Right lung (tissue), 10 donors: ENCODE measurements at places on chromosomes 1 and 21. TPM values are rescaled to one million over a fixed set of nuclear protein-coding genes. Genes with fewer than 3 reads are reported as not detected.

BCAS2 gene
- polyA plus RNA-seq, result 51.2 TPM

COL8A2 gene
- polyA plus RNA-seq, result 0.76 TPM

TSPAN2 gene
- 9.1 TPM for polyA plus RNA-seq

- DNase-seq, result no peak
Measured at GRCh38 chr1:25695771-25696311, 79.2 kb downstream of the MAN1C1 start.

- DNase-seq, result no peak
Measured at GRCh38 chr1:23617084-23617521, 57.8 kb upstream of the ID3 start.

GRCh38 chr1:178619042-178619927 is 105.8 kb upstream of the RALGPS2 start:
- DNase-seq, result no peak

- DNase-seq, result peak; percentile 60
Measured at GRCh38 chr1:2546515-2547209, 9.5 kb upstream of the TNFRSF14 start.

- no peak for DNase-seq
Measured at GRCh38 chr21:15820327-15820726, 90.5 kb downstream of the USP25 start.

DNA sequence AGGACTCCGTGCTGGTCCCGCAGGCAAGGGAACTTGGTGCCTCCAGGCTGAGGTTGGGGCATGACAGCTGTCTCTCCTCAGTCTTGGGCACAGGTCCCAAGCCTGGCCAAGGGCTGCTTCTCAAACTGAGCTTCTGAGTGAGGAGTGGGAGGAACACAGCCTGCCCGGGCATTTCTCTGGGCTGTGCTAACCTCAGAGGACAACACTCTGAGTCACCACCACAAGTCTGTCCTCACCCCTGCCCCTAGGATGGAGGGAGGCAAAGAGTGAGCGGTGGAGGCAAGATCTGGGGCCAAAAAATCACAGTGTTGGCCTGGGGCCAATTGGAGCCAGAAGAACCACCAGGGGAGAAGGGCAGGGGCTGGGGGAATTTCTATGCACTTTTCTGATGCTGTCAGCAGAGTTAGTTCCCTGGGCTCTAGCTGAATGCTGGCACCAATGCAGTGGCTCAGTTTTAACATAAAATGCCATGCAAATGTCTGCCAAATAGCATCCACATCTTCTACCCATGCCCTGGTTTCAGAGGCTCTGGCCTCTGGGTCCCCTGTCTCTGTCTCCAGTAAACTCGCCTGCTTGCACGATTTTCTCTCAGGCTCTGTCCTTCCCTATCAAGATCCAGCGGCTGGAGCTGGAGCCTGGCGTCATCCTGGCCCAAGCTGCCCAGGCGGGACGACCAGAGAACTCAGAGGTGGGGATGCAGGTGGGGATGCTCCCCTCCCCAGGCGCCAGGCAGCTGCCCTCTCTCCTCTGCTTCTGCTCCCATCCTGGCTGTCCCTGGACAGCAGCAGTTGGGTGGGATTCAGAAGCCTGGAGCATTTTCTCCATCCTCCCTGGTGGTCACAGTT is 11.0 kb upstream of the CDK18 start:
- peak; percentile 51 for DNase-seq

DNA sequence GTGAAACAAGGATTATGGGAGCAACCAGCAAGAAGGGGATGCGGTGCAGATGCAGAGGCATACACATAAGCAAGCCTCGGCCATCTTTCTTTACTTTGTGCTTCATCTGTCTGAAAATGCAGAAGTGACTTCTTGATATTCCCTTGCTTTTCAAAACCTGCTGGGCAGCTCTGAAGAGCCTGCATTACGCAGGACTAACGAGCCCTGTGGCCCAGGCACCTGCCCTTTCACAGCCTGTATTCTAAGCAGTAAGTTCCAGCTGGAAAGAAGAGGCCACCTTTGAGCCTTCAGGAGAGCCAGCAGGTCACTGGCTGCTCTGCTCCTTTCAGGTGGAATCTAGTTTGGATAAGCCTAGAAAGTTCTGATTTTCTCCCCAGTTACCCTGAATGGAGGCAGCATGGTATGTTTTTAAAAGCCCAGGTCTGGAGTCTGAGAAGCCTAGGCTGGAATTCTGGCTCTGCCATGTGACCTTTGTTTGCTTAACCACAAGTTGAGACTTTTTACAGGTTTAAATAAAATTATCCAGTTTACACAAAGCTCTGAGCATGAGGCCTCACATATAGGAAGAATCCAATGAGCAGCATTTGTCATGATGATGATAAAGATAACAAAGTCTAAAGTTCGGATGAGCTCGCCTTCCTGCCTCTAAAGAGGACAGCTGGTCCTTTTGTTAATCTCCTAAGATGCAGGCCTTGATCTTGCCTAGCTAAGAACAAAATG is 122.9 kb downstream of the UBR4 start:
- DNase-seq, result no peak

- DNase-seq, result no peak
Measured at GRCh38 chr1:172154551-172154950, 265.9 kb upstream of the C1orf105 start.

DNA sequence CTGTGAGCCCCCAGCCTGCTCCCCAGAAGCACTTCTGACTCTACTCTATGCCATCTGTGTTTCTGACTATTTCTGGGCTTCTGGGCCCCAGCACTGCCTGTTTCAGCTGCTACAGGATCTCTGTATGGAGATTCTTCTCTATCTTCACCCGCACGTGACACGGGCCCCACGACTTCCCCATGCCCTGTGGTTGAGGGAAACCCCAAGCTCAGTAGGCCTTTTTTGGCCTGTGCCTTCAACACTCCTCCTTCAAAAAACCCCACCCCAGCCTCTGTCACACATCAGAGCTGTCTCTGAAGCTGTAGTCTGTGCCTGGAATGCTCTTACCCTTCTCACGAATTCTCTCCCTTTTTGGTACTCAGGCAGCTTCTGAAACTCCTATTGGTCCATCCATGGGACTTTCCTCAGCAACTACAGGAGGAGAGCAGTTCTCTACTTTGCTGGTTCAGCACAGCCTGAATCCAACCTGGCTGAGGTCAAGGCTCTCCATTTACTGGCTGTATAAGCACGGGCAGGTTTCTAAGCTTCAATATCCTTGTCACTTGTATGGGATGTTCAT is 2.0 kb upstream of the NID1 start:
- DNase-seq, result no peak

DNA sequence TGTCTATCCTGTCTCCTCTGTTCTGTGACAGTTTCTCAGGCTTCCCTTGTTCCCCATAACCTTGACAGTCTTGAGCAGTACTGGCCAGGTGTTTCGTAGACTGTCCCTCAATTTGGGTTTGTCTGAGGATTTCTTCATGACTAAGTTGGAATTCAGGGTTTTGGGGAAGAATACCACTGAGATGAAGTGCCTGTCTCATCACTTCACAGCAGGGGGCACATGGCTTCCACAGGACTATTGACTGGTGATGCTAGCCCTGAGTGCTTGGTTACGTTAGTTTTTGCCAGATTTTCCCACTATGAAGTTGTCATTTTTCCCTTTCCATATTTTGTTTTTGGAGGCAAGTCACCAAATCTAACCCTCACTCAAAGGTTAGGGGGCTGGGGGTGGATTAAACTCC is 45.7 kb downstream of the CDCP2 start:
- no peak for DNase-seq
